ENCODE measurements at places on chromosomes 3 and 15.

- DNase-seq = no peak
These were observed 333.6 kb upstream of the TBL1XR1 start for GRCh38 chr3:177530908-177531307.

DNA sequence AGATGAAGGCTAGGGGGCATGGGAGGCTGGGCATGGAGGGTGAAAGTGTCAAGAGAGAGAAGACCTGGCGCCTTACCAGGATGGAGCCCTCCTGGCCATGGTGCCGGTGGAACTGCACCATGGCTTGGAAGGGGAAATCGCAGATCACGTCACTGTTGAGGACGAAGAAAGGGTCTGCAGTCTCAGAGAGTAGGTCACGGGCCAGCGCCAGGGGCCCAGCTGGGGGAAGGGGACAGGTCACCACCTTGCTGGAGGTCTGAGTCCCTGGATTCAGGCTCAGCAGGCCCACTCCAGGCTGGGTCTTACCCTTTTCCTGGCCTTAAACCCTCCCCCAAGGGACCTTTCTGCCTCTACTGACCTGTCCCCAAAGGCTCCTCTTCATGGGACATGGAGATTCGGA is 855 bp downstream of the GMPPB start:
- DNase-seq = no peak

DNA sequence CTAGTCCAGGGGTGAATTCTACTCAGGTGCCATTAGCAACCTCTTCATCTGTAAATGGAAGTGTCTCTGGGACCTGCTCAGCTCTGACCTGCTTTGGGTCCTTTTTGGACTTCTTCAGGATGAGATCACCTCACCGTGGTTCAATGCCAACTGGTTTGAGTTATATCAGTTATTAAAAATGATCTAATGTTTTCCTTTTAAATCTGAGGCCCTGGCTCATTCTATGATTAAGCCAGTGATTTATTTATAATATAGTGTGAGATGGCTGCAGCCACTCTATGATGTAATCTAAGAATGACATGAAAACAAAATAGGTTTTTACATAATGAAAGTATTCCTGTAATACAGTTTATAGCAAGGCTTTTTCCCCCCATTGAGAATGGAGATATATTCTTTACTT is 79.4 kb downstream of the LPP start:
- DNase-seq = no peak

GRCh38 chr15:42273900-42274701 is 868 bp upstream of the TMEM87A start:
- DNase-seq = peak; percentile 31

DNA sequence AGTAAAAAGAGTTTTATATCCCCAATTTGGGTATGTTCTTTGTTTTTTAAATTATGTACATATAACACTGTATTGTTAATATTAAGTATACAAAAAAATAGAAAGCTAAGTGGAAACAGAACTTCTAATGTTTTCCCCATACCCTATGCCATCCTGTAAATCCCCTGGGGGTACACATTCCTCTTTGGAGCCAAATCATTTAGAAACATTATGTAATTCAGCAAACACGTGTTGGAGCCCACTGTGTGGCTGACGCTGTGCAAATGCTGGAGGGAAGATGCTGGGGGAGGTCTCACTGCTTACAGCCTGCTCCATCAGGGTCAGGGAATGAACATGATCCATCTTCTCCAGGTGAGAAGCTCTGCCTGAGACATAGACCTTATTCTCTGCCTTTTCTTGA is 52.8 kb downstream of the CRTC3 start:
- no peak for DNase-seq

GRCh38 chr3:122515020-122515468 is 305 bp upstream of the KPNA1 start:
- no peak for DNase-seq

- no peak for DNase-seq
These were observed 1157.2 kb downstream of the ROBO1 start for GRCh38 chr3:78610462-78611125.

- DNase-seq = peak; percentile 82
These were observed at the start of gene SPPL2A for GRCh38 chr15:50765195-50765967. SPPL2A (minus strand) TSS chr15:50765706; CDS start chr15:50765533, 173 bp downstream.

- no peak for DNase-seq
These were observed 142.3 kb upstream of the CHL1 start for GRCh38 chr3:54240-54639.

DNA sequence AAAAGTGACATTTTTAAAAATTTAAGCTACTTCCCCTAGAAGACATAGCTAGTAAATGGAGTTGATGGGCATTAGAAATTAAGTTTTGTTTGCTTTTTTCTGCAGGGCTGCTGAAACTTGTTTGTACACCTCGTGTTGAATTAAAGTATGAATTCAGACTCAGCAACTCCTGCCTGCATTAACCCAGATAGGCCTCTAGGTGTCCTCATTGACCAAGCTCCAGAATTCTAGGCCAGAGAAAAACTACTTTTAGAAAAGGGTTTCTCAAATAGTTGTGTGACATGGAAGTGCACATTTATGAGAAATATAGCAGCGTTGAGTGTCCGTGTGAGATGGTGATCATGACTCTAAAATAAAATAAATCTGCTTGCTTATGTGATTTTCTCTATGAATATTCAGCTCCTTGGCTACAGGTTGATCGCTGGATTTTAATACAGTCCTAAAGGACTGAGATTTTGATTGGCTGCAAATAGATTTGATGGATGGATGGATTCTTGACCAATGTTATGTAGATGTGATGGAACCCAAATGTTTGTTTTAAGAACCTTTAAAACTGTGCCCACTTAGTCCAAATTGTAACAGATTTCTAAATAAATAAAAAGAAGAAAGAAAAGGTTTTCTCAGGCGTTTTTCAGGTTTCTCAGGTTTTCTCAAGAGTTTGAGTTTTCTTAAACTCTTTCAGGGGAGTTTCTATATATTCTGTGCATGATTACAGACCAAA is 39.4 kb upstream of the LMOD3 start:
- DNase-seq = peak; percentile 2

GRCh38 chr3:126941721-126942270 is 41.1 kb upstream of the PLXNA1 start:
- DNase-seq = no peak

- no peak for DNase-seq
These were observed 100.5 kb upstream of the ZBED2 start for GRCh38 chr3:111695636-111696117.

DNA sequence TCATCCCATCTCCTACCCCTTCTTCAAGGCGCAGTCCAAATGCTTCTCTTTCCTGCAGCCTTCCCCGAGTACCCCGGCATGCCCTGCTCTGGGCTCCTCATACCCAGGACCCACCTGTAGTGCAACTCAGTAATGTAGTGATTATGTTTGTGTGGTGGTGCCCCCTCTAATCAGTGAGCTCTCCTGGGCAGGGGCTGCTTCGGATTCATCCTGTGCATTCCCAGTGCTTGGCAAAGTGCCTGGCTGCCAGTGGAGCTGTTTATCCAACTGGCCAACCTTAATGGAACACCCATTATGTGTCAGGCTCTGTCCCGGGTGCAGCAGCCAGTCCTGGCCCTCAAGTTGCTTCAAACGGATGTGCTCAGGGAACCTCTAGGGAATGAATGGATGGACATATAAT is 174.4 kb upstream of the LINGO1 start:
- DNase-seq = no peak

- no peak for DNase-seq
These were observed 8.8 kb downstream of the UBL7 start for GRCh38 chr15:74451861-74452835.

- no peak for DNase-seq
These were observed 79.7 kb downstream of the FBN1 start for GRCh38 chr15:48565560-48566482.

Measured in activated CD8-positive, alpha-beta memory T cell treated with anti-CD3 and anti-CD28 coated beads for 4 hours (primary cell).